ENCODE measurements at places on chromosomes 2 and 18.

GRCh38 chr2:204775766-204776165 lies 230.5 kb downstream of the PARD3B start:
- no peak for DNase-seq

GRCh38 chr2:45964223-45964841 lies 312.9 kb downstream of the PRKCE start:
- no peak for DNase-seq

- no peak for DNase-seq
Measured at GRCh38 chr2:239891698-239892097, 133.4 kb downstream of the NDUFA10 start.

- no peak for DNase-seq
Measured at GRCh38 chr2:236971131-236971821, 114.4 kb upstream of the COPS8 start.

- DNase-seq, result no peak
Measured at GRCh38 chr2:218992703-218993344, 398 bp downstream of the CRYBA2 start.

DNA sequence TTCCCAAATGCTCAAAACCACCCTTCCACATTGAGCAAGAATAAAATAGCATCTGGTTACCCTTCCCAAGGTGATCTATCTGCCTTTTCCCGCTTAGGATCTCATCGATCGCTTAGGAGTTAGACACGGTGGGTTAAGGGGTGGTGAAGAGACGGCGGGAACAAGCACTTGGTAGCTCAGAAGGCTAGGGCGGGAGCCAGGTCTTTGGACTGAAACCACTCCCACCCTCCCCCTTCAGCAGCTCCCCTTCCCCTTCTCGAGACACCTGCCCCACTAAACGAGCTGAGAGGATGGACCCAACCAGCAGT lies 513 bp downstream of the THOC1 start:
- DNase-seq, result no peak

DNA sequence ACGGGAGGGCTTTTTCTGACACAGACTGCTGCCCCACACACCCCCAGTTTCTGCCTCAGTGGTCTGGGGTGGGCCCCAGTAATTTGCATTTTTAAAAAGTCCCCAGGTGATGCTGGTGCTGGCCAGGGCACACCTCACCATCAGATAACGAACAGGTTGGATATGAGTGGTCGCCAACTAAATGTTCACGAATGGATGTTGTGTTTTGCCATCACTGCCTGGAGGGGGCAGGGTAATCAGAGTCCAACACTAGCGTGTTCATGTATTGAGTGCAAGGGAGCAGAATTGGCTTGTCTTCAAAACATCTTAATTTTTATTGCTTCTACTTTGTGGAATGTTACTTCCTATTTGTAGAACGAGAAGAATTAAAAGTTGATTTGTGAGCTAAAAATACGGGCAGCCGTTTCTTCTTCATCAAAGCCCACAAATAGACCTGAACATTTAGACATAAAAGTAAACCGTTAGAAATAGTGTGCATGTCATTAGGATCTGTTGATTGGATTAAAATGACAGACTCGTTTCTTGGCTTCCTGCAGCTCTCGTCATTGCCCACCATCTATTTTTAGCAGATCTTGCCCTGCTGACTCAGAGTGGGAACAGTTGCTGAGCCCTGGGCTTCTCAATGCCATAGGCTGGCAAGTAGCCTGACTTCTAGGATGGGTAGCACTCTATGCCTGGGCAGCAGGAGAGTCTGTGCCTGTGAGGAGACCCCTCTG lies 45.2 kb downstream of the NCK2 start:
- DNase-seq, result peak; percentile 46

GRCh38 chr2:172092716-172093415 lies 7.6 kb downstream of the DLX1 start:
- no peak for DNase-seq

GRCh38 chr2:7014174-7014640 lies 97.0 kb downstream of the RNF144A start:
- peak; percentile 6 for DNase-seq

DNA sequence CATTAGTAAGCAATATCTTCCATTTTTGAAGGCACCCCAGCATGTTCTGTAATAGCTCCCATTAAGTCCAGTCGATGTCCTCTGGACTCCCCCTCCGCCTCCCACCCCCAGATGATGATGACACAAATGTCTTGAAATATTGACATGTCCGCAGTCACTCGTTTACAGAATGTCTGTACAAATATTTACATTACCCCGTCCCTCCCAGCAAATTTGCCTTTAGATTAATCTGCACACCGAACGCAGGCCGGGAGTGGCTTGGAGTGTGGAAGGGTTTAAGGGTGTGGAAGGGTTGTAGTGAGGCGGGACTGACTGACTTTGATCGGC lies 853 bp upstream of the OSBPL6 start:
- DNase-seq, result no peak

DNA sequence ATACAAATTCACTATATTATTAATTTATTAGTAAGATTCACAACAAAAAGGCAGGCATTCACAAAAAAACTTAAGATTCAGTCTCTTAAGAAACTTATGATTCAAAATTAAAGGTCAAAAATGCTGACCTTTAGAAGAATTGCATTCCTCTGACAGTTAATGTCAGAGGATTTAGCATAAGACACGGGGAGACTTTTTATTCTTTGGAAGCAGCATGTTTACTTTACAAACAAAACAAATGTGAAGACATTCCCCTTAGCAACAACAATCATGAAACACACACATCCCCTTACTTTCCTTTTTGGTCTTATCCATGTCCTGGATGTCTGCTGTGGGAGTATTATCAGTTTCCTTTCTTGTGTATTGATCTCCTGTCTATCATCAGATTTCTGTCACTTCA lies 117.1 kb downstream of the RAD51AP2 start:
- DNase-seq, result no peak

DNA sequence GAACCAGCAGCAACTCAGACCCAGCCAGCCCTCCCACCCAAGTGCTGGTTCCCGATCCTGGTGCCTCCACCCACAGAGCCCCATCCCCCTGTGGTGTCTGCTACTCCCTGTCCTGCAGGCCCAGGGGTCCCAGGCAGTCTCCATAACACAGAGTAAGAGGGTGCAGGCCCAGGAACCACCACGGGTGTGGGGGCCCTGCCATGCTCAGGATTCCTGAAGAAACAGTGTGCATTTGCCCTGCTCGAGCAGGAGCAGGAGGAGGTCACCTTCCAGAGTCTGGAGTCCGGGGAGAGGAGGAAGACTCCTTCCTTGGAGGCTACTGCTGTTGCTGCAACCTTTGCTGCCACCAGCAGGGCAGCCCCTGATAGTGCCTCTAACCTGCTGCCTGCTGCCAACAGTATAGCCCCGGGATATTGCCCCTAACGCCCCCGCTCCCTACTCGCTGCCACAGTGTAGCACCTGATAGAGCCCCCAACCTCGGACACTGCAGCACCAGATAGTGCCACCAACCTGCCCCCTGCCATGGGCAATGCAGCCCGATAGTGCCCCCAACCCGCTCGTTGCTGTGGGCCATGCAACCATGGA lies 46.8 kb upstream of the ANKRD62 start:
- no peak for DNase-seq

DNA sequence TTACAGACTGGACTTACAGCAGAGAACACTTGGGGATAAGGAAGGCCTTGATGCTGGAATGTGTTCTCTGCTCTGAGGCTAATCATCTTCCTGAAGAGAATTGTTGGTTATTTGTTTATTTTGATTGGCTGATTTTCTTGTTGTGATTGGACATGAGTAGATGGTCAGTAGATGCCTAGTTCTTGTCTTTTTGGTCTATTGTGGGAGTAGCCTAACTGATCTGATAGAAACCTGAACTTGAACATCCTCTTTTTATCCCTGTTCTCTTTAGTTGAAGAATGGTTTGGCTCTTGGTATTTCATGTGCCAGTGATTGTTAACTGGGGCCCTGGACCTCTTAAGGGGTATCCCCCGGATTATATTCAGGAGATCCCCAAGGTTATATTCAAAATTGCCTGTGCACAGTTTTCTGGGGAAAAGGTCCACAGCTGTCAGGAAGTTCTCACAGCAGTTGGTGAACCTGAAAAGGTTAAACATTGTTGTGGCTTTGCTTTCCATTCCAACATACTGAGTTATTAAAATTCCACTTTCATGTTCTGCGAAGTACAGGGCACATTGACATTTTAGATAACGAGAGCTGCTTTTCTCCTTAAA lies 13.6 kb downstream of the TWSG1 start:
- DNase-seq, result no peak

- no peak for DNase-seq
Measured at GRCh38 chr2:46163804-46164528, 133.2 kb upstream of the EPAS1 start.

DNA sequence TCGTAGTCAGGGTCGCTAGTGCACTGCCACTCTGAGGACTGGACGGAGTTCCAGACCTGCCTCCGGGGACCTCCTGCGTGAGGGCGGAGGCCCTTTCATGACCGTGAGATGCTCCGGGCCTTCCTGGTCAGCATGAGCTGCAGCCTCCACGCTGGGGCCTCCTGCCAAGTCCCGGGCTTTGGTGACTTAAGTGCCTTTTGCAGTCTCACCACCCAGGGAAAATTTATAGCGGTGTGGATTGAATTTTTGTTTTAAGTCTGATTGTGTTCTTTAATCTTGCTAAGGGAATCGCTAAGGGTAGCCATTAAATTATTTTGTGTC lies 33.6 kb downstream of the CHRNA1 start:
- DNase-seq, result no peak

GRCh38 chr18:55443776-55444175 lies 144.2 kb downstream of the TCF4 start:
- DNase-seq, result no peak

DNA sequence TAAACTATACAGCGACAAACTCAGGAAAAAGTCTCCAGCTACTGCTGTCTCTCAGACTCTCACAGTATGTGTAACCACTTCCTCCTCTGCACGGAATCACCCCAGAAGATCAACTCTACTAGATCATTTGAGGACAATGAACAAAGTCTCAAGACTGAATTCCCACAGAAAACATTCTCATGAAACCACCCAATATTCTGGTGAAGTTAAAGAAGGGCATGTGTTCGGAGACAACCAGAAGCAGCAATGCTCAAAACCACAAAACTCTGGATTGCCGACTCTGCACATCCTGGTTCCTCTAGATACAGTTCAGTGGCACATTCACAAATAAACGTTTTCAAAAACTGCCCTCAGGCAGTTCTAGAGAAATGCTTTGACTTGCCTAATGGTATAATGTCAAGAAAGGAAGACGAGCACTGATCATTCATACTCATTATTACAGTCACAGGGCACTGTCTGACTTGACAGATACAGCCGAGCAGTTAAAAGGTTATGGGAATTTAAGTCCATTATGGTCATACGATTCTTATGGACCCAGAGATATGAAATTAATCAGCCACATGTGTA lies 91.9 kb upstream of the STK17B start:
- peak; percentile 15 for DNase-seq

GRCh38 chr2:11582862-11583752 lies 49.3 kb downstream of the GREB1 start:
- DNase-seq, result peak; percentile 43

GRCh38 chr18:73352546-73352945 lies 484.8 kb upstream of the NETO1 start:
- no peak for DNase-seq

- no peak for DNase-seq
Measured at GRCh38 chr2:229930656-229931055, 8.4 kb downstream of the FBXO36 start.

GRCh38 chr2:85089585-85089984 lies 43.6 kb upstream of the TCF7L1 start:
- DNase-seq, result no peak

DNA sequence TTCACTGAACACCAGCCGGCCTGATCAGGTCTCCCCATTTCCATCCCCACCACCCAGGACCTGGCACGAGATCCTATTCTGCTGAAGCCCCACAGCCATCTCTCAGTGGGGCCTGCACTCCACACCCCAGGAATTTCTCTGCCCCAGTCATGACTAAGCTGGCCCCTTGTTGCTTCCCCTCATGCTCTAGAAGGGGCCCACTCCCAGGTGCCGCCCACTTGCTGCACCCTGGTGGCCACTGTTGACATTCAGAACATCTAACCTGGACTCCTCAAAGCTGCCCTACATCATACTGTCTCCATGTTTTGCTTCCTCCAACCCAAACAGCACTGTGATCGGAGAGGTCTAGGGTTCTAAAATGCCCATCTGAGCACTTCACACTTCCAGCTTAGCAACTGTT lies 90.7 kb upstream of the KLHL29 start:
- DNase-seq, result no peak

- no peak for DNase-seq
Measured at GRCh38 chr2:107548216-107548615, 278.5 kb upstream of the RGPD4 start.

DNA sequence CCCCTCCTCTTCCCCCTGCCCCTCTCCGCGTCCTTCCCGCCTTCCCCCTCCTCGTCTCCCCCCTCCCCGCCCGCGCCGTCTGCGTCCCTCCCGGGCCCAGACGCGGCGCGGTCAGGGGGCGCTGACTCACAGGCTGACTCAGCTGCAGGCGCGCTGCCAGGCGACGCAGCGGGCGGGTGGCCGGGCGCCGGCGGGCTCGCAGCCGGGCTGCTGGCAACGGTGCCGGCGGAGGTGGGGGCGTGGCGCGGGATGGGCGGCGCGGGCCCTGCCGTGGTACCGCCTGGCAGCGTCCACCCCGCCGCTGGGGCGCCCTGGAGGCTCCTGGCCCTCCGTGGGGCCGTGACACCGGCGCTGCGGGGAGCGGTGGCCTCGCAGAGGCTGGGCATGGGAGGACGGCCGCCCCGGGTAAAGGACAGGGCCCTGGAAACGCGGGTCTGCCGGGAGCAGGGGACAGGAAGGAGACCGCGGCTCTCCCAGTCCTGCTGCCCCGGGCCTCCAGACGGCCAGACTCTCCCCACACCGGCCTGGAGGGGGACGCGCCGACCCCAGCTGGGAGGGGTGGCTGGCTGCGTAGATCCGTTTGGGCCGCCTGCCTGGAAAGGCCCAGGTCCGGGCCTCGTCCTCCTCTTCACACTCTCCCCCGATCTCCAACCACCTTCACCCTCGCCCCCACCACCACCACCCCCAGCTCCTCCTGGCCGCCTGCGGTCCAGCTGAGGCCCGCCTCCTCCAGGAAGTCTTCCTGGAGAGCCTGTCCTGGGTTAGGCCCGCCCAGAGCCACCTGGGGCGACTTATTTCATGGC lies 10.0 kb upstream of the PROC start:
- DNase-seq, result peak; percentile 90

DNA sequence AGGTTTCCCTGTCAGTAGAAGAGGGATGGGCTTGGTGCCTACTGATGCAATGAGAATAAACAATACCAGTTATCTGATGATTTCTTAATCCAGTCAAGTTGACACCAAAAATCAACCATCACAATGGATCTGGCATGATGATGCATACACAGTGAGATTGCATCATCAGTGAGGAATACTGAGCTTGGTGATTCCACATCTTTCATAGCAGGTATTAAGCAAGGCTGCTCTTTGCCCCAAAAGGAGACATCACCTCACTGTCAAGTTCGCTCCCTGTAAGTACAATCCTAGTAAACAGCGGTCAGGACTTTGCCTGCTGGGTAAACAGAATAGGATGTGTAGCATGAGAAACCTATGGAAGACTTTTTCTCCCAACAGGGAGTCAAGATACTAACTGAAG lies 282.7 kb upstream of the CDH2 start:
- DNase-seq, result no peak

GRCh38 chr2:178109813-178110212 lies 2.4 kb upstream of the RBM45 start:
- DNase-seq, result no peak
